ENCODE measurements at places on chromosomes 5 and 9.

GRCh38 chr9:89748831-89749499 is 144.2 kb downstream of the GADD45G start:
- DNase-seq = no peak

DNA sequence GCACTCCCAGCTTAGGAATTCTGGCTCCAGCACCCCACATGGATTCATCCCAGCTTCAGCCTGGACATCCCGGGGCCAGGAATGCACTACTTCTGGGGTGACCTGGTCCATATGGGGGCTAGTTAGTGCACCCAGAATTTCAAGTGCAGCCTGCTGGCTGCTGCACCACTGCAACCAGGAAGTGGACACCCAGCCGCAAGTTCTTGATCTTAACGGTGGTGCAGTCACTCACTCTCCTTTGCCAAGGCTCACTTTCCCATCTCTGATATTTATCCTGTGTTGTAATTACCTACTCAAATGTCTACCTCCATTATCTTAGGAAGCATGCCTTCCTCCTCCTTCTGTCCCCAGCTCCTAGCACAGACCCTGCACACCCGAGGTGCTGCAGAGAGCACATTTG is 26.2 kb upstream of the RAB14 start:
- no peak for DNase-seq

DNA sequence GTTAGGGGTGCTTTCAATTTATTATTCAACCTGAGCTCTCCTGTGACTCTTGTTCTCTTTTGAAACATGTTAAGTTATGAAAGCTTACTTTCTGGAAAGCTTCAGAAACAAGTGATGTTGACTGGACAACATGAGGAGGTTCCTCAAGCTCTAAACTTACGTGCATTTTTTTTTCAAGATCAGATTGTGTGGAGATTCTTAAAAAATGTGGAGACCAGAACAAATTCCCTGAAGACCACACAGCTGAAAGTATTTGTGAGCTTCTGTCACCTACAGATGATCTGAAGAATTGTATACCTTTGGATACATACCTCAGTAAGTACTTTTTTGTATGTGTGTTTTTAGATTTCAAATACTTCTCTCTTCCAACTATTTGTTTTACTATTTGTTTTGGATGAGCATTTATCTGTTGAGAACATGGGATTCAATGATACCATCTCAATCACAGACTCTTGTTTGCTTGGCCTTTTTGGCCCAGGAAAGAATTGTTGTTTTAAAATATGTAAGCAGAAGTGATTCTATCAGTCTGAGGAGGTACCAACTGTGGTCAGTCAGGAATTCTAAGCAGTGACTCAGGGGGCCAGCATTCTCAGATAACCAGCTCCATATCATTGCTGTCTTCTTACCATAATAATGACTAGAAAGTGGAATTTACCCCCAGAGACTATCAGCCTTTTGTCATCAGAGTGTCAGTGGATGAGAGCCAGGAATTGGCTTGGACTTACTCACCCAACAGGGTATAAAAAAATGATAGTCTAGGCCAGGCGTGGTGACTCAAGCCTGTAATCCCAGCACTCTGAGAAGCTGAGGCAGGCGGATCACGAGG is 34.4 kb upstream of the GLIPR2 start:
- DNase-seq = peak; percentile 65

GRCh38 chr5:175444060-175444904 is at the start of gene DRD1:
Gene DRD1, minus strand, starts transcription at chr5:175444182. Its CDS starts 1,083 bp downstream, at chr5:175443099.
- peak; percentile 79 for DNase-seq

- DNase-seq = no peak
Observed at GRCh38 chr9:127846443-127847177, 7.8 kb downstream of the ENG start.

GRCh38 chr5:180103487-180104167 is 32.1 kb upstream of the RNF130 start:
- no peak for DNase-seq

- DNase-seq = peak; percentile 81
Observed at GRCh38 chr9:78296201-78296892, 578 bp upstream of the PSAT1 start.

DNA sequence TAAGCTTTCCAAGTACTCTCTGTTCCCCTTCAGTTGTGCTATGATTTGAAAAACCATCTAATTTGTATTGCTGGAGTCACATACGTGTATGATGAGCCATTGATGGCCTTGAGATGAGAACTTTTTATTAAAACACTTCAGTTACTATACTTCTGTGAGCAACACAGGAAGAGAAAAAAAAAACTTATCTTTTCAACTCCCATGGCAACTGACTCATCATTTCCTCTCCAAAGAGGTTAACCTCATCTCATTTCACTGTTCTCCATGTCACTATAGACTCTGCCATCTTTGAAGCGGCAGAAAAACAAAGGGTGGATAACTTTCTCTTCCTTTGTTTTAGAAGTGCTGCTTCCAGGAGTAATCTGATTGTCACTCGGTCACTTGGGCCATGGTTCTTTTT is 104.3 kb upstream of the PCSK1 start:
- no peak for DNase-seq

- no peak for DNase-seq
Observed at GRCh38 chr5:171355302-171355724, 32.3 kb upstream of the NPM1 start.

DNA sequence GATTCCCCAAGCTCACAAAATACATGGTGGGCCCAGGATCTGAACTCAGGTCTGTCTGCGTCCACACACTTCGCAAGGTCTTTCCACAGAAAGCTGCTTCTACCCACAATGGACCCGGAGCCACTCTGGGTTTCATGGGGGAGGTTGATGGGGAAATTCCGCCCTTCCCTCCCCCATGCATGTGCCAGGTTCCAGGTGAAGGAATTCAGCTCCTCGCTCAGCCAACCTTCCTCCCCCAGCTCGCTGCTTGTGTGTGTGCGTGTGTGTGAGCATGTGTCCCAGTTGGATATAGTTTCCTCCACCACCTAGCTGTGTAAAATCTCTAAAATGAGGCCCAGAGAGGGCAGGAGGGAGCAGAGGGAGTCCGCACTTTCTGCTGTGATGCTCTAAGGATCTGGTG is 1.0 kb downstream of the PTGS1 start:
- DNase-seq = no peak

- peak; percentile 46 for DNase-seq
Observed at GRCh38 chr5:160360310-160360709, 10.1 kb downstream of the C1QTNF2 start.

Data from ELF-1 (cell line).